Activated naive CD8-positive, alpha-beta T cell treated with anti-CD3 and anti-CD28 coated beads for 36 hours (primary cell): ENCODE measurements at places on chromosomes 12 and 14. TPM values are rescaled to one million over a fixed set of nuclear protein-coding genes. Genes with fewer than 3 reads are reported as not detected.

GRCh38 chr12:27592548-27592947 is 68.5 kb downstream of the PPFIBP1 start:
- no peak for DNase-seq

GRCh38 chr12:3077572-3078081 is 448 bp downstream of the TSPAN9 start:
- DNase-seq: no peak

Gene ALKBH2
- total RNA-seq: 46.3 TPM

GRCh38 chr12:49953151-49953550 is 2.6 kb downstream of the AQP2 start:
- DNase-seq: no peak

Gene LRRC10
- total RNA-seq: not detected

GRCh38 chr12:122545855-122546254 is 18.8 kb downstream of the KNTC1 start:
- DNase-seq: no peak

Gene ASIC1
- total RNA-seq: 10.8 TPM

GRCh38 chr14:34137001-34137745 is 186.3 kb upstream of the EGLN3 start:
- no peak for DNase-seq

DNA sequence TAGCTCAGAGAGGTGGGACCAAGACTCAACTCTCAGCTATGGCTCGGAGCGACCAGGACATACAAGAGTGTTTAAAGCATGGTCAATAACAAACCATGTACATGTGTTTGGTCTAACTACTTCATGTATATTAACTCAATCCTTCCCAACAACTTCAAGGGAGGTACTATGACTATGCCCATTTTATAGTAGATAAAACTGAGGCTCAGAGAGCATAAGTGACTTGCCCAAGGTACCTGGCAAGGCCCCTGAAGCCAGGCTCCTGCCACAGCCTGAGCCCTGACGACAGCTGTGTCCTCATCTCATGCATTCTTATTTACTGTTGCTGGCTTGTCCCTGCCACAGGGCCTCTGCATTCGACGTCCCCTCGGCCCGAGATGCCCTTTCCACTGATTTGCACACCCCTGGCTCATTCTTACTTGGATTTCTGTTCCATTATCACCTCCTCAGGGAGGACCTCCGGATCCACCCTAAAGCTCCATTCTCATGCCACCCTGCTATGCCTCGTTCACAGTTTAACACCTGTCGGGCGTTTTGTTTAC is 2.6 kb downstream of the TESC start:
- DNase-seq: no peak

GRCh38 chr12:19298836-19299605 is 140.3 kb upstream of the AEBP2 start:
- no peak for DNase-seq

DNA sequence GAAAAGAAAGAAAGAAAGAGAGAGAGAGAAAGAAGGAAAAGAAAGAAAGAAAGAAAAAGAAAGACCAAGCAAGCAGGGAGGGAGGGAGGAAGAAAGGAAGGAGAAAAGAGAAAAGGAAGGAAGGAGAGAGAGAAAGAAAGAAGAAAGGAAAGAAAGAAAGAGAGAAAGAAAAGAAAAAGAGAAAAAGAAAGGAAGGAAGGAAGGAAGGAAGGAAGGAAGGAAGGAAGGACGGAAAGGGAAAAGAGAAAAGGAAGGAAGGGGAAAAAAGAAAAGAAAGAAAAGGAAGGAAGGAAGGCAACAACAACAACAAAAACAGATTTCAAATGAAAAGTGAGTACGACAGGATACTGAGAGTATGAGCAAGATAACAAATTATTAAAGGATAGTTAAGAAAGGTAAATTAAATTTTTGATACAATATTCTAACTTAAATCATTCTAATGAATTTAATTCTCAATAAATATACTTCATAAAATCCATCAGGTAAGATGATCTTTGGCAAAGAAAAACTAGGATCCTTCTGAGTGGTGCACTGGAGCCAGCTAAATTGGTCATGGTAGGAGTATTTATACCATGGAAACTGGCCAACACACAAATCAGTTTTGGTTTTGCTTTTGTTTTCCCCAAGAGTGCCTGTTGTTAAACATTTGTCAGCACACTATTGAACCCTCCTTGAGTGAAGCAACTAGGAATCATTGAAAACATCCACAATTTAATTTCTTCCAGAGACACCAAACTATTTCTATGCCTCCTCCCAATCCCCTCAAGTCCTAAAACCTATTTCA is 56.1 kb upstream of the DYRK2 start:
- DNase-seq: no peak

Gene ST8SIA1
- 0.49 TPM for total RNA-seq
